ENCODE measurements at places on chromosomes 7 and 10.

GRCh38 chr7:39336442-39336841 lies 229.8 kb upstream of the YAE1 start:
- no peak for DNase-seq

DNA sequence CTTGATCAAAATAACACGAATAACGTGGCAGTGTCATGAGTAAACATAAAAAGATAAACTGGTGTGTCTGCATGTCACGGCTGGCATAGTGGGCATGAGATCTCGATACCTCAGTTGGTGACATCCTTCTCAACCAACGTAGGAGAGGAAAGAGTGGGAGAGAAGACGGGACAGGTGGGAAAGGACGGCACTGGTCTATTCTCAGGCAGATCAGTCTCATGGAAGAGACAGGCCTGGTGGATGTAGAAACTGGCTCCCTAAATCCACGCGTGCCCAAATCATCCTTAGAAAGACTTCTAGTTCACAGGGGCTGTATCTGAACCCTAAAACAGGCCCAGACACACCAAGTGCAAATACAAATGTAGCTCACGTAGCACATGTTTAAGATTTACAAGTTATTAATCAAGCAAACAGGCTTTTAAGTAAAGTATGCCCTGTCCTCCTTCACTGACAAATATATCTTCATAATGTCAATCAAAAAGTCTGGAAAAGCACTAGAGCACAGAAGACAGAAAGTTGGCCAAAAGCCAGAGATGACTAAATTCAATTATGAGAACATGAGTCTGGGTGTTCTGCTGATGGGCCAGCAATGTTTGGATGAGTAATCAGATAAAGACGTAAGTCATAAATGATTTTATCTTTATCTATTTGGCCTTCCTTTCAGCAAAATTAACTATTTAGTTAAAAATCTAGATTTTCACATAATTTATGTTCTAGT lies 56.3 kb downstream of the SFMBT2 start:
- peak; percentile 4 for DNase-seq

- DNase-seq = no peak
Observed at GRCh38 chr10:126422567-126422966, 34.3 kb upstream of the ADAM12 start.

DNA sequence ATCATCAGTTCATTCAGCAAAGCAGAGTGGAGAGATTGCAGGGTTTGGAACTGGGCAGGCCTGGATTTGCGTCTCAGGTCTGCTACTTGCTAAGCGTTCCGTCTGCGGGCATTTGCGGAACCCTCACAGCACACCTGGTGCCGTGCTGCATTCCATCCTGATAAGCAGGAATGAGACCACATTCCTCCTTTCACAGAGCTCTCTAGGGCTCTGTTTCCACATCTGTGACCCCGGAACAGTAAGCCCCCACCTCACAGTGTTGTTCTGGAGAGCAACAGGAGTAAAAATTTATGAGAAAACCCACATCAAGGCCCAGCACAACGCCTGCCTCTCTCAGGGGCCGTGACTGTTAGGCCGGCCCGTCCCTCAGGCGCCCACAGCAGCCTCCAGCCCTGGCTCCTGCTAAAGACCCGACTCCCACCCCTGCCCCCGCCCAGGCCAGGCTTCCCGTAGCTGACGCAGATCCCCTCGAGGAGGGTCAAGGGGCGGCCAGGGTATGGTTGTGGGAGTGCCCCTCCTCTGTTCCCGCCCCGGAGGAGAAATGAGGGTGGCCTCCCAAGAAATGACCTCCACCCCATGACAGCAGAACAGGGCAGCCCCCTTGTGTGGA lies 128.9 kb downstream of the RGS10 start:
- DNase-seq = no peak

- no peak for DNase-seq
Observed at GRCh38 chr7:111958896-111959295, 247.3 kb downstream of the DOCK4 start.

- no peak for DNase-seq
Observed at GRCh38 chr7:31478721-31479120, 35.2 kb upstream of the ITPRID1 start.

GRCh38 chr10:30011396-30011795 lies 48.0 kb downstream of the JCAD start:
- DNase-seq = no peak

GRCh38 chr10:5443429-5443828 lies 31.1 kb downstream of the NET1 start:
- no peak for DNase-seq

DNA sequence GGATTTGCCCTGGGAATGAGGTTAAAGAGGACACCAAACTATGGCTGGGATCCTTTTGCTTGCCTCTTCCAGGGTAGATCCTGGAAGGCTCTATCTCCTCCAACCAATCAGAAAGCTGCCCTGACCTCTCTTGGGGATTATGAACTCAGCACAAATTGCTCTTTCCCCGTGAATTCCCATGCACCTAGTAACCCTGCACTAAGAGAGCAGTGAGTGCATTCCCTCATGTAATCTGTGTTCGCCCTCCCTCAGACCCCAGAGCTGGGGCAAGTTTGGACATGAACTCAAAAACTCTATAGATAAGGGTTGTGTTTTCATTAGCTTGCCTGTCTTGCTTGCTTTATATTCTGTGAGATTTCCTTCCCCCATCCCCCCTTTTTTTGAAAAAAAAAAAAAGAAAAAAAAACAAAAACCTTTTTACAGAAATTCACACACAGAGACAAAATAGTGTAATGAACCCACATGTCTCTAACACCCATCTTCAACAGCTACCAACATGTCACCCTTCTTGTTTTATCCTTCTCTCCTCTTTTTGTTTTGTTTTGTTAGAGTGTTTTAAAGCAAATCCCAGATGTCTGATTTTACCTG lies 225.5 kb upstream of the TCF7L2 start:
- DNase-seq = no peak

DNA sequence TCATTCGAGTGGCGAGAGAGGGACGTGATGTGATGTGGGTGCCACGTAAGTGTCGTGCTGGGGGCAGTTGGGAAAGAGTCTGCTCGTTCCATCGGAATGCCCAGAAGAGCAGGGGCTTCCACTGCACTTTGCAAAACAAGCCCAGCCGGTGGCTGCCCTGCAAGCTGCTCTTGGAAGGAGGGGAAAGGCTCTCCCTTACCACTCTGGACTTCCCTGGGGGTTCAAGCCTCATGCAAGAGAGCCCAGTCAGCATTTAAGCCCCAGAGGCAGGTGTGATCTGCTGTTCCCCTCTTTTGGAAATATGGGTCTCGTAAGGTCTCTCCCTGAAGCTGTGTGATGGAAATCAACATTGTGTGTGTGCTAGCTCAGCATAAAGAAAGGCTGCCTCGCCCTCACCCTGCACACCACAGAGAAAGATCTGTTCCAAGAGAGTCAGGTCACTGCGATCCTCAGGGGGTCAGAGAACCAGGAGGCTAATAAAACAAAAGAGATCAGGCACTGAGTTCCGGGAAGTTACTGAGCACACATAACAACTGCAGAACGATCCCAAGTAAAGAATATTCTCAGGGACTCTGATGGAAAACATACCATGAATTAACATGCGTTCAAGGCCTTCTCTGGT lies 212.5 kb downstream of the ADAM12 start:
- no peak for DNase-seq

- no peak for DNase-seq
Observed at GRCh38 chr7:44634187-44634838, 27.9 kb downstream of the OGDH start.

DNA sequence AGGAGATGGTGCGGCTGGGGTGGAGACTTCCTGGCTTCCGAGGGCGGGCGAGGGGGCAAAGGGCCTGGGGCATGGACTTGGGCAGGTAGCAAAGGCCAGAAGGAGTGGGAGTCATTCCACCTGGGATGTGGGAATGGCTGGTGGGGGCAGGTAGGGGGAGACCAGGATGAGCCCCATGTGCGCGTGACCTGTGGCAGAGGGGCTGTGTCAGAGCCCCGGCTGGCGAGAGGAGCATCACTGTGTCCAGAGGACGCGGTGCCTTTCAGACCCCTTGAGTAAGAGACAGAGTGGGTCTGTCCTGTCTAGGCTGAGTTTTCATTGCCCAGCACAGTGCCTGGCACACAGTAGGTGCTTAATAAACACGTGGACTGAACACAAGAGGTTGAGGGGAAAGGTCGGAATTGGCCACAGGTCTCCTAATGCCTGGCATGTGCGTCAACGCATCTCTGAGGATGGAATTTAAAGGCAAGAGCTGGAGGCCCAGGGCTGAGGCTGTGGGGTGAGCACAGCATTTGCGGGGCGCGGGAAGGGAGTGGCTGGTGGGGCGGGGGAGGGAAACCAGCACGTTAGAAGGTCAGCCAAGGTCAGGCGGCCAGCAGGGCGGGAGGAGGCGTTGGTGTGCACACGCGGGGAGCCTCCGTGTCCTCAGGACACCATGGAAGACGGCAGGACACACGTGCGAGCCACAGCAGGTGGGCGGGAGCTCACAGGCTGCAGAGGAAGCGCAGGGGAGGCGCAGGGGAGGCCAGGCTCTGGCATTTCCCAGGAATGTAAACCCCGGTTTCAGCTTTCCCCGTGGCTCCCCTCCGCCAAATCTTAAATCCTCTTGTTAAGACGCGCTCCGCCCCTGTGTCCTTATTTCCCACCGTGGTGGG lies 51.8 kb downstream of the CUX1 start:
- DNase-seq = no peak

DNA sequence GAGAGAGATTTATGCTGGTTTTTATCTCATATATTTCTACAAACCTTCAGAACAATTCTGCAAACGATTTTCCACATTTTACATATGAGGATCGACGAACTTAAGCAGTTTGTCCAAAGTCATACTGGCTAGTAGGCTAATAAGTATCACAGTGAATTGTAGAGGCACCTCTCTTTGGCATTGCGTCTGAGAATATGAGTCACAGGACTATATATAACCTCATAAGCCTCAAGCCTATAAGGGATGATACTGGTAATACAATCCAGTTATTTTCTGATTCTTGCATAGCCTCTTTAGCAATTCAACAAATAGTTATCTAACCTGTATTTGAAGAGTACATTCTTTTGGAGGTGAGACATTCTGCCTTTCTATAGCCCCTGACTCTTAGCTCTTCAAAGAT lies 129.8 kb downstream of the GPR158 start:
- DNase-seq = no peak

DNA sequence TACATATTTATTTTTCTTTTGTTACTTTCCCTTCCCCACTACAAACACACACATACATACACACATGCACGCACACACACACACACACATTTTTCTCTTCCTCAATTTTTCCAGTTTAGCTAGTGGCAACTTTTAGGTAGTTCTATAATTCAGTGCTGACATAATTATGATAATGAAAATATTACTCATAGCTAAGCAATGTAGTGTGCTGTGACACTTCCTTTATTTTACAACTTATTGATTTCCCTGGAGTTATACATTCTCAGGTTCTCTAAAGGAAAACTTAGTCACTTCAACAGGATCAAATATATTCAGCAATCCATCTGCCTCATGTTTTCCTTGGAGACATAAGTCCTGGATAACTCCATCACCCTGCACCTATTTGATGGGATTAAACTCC lies 151.6 kb downstream of the CACNA2D1 start:
- peak; percentile 2 for DNase-seq

GRCh38 chr7:114956702-114957101 lies 34.8 kb downstream of the MDFIC start:
- no peak for DNase-seq

GRCh38 chr7:13604178-13604577 lies 385.3 kb downstream of the ETV1 start:
- DNase-seq = no peak
